ENCODE measurements at places on chromosomes 3 and 15.

DNA sequence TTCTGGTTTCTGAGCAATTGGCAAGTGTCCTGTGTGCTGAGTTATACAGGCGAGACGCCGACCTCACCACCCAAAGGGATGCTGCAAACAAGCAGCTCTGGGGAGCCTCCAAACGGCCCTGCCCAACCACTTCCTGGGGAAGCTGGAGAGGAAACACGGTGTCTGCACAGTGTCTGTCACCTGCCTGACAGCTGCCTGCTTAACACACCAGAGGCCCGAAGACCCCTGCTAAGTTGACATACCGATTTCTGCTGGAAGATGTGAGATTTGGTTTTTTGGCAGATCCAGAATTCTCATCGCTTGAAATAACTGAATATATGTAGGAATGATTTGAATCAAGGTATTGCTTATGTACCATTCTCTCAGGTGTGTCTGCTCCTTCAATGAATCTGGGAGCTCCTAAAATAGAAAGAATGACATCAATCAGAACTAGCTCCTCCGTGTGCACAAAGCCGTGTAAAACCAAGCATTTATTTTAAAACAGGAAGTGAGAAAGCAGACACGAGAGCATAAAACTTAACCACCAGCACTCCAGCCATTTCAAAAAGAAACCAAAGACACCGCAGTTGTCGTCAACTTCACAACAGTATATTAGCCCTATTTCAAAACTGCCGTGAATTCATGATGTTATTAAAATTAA is 27.2 kb downstream of the LRRC2 start:
- peak; percentile 94 for DNase-seq

DNA sequence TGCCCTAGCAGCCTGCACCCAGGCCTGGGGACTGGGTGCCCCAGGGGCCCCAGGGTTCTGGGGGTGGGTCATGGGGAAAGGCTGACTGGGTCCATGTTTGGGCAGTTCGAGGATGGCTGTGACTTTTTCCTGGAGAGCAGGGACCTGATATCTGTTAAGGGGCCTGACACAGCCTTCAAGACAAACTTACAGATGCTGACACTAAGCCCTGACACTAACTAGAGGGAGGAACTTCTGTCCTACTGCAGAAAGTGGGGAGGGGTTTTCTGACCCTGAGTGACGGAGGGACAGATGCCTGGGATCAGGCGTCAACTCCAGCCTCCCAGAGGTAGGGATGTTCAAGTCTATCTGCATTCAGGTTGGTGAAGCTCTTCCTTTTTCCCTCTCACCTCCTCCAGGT is 45.0 kb upstream of the SLC6A11 start:
- DNase-seq = no peak

DNA sequence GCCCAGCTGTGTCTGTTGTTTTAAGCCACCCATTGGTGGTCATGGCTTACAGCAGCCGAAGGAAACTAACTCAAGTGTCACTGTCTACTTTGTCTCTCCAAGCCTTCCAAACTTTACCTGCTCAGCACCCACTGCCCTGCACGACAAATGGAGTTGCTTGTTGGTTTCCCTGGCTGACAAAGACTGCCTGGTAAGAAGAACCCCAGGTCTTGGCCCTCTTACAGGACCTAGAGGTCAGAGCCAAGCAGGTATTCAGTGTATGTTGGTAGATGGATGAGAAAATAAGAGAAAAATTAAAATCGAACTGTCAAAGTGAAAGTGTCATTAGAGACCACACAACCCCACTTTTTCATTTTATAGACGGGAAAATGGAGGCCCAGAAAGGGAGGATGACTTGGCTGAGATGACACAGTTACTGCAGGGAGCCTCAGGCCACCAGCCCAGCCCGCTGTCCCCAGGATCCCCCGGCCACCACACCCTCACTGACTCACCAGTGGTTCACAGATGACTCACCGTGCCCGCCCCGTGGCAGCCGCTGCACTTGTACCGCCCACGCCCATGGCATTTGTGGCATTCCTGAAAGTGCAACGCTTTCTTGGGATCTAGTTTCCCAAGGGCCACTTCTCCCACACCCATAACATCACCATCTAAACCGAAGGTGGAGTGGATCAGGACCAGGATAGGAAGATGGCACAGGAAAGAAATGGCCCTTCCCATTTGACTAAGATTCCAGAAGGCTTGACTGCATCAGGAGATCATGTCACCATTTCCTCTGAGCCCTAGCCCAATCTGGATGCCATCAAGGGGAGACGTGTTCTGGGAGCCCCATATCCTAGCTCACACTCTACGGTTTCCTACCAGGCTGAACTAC is 15.2 kb downstream of the SSUH2 start:
- DNase-seq = no peak

DNA sequence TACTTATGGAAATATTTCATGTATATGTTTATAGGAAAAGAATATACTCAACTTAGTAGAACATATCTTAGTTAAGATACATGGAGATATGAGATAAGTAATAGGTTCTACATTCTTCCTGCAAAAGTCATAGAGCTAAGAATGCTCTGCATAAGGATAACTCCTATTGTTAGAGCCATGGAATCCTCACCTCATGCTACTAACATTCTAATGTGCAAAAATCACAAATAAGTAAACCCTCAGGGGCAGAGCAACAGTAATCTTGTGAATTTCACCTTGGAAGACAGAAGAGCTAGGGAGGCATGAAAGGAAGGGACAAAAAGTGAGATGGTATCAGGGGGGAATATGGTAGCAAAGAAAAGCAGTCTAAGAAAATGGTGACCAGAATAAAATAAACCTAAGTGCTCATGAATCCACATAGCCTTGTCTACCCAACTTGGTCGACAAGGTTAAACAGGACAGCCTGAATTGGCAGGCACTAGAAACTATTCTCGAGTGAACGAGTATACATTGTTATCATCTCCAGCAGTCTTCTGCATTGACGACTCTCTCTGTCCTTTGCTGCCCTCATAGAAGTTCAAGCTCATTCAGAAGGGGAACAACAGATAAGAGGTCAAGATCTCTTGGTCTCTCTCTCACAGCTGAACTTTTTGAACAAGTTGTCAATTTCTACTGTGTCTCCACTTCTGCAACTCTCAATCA is 52.8 kb downstream of the XRN1 start:
- no peak for DNase-seq

GRCh38 chr3:182651461-182651860 is 141.8 kb upstream of the ATP11B start:
- no peak for DNase-seq

- DNase-seq = no peak
Observed at GRCh38 chr3:19596408-19596807, 337.6 kb downstream of the EFHB start.

DNA sequence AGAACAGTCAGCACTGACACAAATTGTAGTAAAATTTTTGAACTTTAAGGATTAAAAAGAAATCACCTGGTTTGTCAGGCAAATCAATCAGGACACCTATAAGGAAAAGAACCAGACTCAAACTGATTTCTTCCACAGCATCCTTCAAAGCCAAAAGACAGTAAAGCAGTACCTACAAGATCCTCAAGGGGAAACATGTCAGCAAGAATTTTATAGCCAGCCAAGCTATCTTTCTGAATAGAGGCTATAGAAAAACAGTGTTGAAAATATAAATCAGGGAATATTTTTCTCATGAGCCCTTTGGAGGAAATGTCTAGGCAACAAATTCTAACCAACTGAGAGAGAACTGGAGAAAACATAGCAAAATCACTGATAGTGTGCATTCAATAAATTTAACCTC is 301.4 kb upstream of the UBE2E2 start:
- DNase-seq = no peak

DNA sequence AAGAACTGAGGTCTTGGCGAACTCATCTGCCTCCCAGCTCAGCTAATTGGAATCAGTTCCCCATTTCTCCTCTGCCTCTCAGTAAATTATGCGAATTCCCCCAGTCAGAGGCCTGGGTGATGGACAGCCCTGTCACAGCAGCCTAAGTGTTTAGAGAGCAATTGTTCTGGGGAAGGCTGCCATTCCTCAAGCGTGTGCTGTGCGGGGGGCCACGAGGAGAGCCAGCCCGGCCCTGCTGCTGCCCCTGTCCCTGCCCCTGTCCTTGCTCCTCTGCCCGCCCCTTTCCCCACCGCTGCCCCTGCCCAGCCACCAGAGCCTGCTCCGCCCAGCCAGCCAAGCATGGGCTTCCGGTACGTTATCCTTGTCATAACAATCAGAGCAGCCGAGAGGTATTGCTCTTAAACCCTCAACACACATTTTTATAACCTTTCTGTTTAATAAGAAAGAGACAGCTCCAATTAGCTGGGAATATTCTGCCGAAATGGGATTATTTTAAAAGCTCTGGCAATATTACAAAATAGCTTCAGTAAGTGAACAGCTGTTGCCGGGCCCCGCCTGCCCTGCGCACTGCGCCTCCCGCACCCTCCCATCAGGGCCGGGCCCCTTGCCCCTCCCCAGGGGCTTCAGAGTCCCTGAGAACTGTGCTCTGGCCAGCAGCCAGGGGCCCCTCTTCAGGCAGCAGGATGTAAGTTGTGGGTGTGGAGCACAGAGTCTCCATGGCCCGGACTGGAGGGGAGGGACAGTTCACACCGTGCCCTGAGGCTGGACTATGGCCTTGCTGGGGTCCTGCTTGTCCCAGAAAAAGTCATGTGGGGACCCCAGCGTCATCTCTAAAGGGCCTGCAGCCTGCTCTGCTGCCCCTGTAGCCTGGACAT is 12.4 kb upstream of the CACNA2D2 start:
- DNase-seq = no peak

GRCh38 chr3:83953417-83954089 is 1005.2 kb upstream of the CADM2 start:
- DNase-seq = no peak

- DNase-seq = no peak
Observed at GRCh38 chr15:92848852-92849598, 51.1 kb upstream of the CHD2 start.

- DNase-seq = peak; percentile 27
Observed at GRCh38 chr15:75732809-75733451, 20.3 kb upstream of the CSPG4 start.

- no peak for DNase-seq
Observed at GRCh38 chr3:33437556-33438283, 2.5 kb downstream of the UBP1 start.

- no peak for DNase-seq
Observed at GRCh38 chr15:68330901-68331300, 53.4 kb downstream of the FEM1B start.

DNA sequence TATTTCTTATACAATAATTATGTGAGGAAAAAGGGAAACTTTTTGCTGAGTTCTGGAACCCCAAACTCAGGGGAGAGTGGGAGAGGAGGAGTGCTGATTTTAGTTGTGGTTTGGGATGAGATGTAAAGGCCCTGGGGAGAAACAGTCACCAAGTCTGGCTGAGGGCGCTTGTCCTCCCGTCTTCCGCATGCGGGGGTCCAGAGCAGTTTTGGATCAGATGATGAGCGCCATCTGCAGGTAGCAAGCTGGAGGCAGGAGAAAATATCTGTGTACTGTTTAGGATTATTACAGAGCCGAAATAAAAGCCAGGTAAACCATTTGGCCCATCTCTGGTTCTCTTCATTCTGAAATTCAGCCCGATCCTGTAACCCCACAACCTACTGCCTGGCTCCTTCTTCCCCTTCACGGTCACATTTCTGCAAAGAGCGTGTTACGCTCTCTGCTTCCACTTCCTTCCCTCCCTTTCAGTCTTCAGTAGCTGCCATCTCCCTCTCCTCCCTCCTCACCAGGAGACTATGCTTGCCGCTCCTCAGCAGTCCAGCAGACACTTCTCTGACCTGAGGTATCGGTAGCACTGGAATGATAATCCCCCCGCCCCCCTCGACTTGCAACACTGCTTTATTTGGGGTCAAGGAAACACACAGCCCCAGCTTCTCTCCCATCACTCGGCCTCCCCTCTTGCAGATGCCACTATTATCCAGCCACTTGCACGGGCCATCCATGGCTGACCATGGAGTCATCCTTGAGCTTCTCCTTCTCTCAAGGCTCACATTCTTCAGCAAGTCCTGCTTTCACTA is 1.4 kb upstream of the PARP14 start:
- peak; percentile 54 for DNase-seq

DNA sequence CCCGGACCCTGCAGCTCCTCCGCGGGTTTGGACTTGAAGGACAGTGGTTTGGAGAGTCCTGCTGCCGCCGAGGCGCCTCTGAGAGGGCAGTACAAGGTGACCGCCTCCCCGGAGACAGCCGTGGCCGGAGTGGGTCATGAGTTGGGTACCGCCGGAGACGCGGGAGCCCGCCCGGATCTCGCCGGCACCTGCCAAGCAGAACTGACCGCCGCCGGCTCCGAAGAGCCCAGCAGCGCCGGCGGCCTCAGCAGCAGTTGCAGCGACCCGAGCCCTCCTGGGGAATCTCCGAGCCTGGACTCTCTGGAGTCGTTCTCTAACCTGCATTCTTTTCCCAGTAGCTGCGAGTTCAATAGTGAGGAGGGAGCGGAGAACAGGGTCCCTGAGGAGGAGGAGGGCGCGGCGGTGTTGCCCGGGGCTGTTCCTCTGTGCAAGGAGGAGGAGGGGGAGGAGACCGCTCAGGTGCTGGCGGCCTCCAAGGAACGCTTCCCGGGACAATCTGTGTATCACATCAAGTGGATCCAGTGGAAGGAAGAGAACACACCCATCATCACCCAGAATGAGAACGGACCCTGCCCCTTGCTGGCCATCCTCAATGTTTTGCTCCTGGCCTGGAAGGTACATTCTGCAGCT is 634 bp downstream of the MINDY2 start:
- no peak for DNase-seq

DNA sequence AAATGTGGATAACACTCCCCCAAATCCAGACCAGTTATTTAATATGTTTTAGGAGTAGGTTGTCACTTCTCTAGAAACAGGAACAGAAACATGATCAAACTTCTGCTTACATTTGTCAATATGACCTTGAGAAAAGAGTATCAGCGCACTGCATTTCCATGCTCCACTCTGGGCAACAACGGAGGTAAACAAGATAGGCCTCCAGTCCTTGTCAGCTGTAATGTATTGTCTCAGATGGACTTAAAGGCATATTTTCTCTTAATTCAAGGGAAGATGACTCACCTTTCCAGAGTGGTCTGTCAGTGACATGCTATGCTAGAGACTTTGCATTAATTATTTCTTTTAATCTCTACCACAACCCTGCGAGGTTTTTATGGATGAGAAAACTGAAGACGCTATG is 51.6 kb upstream of the TCF12 start:
- no peak for DNase-seq

DNA sequence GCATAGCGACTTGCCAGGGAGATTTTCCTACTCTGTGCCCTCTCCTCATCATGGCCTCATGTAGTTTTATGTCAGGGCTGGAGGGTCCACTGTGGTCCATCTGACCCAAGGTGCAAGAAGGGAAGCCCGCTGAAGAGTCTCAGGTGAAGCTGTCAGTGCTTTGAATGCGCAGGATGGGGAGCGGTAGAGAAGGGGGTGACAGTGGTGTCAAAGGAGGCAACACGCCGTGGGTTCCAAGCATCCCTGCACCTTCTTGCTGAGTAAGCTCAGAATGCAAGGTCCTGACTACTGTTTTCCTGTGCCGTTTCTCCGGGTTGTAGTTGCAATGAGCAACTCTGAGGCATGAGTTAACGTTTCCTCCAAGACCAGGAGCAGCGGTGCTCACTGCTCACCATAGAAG is 44.9 kb upstream of the RAB6B start:
- DNase-seq = no peak
